ENCODE measurements at places on chromosomes 6 and 20. TPM values are rescaled to one million over a fixed set of nuclear protein-coding genes. Genes with fewer than 3 reads are reported as not detected.
A peak's percentile ranks its signal among the peaks of the same experiment; 100 is the strongest.

DNA sequence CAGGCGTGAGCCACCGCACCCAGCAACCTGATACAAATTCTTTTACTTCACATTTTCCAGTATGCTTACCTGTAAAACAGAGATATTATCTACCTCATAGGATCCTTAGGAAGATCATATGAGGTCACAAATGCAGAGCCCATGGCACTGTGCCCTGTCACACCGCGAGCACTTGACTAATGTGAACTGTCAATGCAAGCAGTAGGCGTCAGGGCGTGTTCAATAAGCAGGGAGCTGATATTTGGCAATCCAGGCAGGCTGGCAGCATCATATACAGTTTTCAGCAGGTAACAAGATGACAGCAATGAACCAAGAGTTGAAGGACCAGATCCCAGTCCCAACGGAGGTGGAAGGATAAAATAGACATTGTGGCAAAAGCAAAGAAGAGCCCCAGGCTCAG is 14.6 kb upstream of the ARID1B start:
- H3K4me1 ChIP-seq, result no peaks in the 10 kb centered on the region
- H3K36me3 ChIP-seq, result no peaks in the 10 kb centered on the region
- no peak overlapping the region for H3K27ac ChIP-seq
- no peaks in the 10 kb centered on the region for H3K27me3 ChIP-seq
- DNase-seq, result no peak

- H3K27ac ChIP-seq, result no peak overlapping the region
- H3K36me3 ChIP-seq, result no peaks in the 10 kb centered on the region
- H3K4me3 ChIP-seq, result no peak overlapping the region
- peaks cover 4% of the 10 kb centered on the region for H3K4me1 ChIP-seq
- peaks cover 14% of the 10 kb centered on the region for H3K27me3 ChIP-seq
These were observed 1.6 kb upstream of the PTGIS start for GRCh38 chr20:49569411-49570115.

GRCh38 chr20:61807471-61808160 is 258.1 kb downstream of the TAF4 start:
- no peak overlapping the region for H3K4me3 ChIP-seq
- peaks cover 14% of the 10 kb centered on the region for H3K27me3 ChIP-seq
- no peaks in the 10 kb centered on the region for H3K36me3 ChIP-seq
- DNase-seq, result peak; percentile 36

GRCh38 chr6:83057705-83058321 is 7.8 kb downstream of the UBE3D start:
- no peak overlapping the region for H3K4me3 ChIP-seq
- DNase-seq, result no peak
- H3K4me1 ChIP-seq, result no peaks in the 10 kb centered on the region
- no peak overlapping the region for H3K27ac ChIP-seq
- H3K36me3 ChIP-seq, result peaks cover 5% of the 10 kb centered on the region

- no peak for DNase-seq
- no peaks in the 10 kb centered on the region for H3K36me3 ChIP-seq
- peaks cover 42% of the 10 kb centered on the region for H3K27me3 ChIP-seq
- H3K4me1 ChIP-seq, result no peaks in the 10 kb centered on the region
- no peak overlapping the region for H3K27ac ChIP-seq
These were observed 9.0 kb downstream of the GNAS-AS1 start for GRCh38 chr20:58841539-58842264.

DNA sequence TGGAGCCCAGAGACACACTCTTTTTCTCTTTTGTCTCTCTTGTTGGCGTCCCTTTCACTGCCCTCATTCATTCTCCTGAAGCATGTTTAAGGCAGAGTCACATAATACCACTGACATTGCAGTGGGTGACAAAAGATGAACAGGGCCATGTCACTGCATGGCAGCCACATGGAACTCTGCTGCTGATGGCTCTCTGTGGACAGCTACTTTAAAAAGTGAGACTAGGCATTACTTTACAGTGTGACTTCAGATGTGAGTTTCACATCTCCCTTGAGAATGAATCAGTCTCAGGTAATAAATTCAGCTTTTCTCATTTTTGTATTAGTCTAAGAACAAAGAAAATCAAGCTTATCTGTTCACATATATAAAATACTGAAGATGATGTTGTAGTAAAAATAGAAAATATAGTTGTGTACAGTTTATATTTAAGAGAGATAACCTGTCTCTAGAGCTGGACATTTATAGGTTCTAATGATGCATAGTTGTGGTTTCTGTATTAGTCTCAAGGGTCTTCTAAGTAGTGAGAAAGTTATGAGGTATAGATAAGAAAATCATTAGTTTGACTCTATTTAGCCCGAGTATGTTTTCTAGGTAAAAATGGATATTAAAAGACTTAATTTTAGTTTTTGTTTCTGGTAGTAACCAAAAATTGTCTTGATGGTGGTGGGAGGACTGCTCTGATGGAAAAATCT is 6.1 kb downstream of the MRS2 start:
- H3K4me1 ChIP-seq, result peaks cover 15% of the 10 kb centered on the region
- DNase-seq, result no peak
- no peak overlapping the region for H3K4me3 ChIP-seq
- H3K27ac ChIP-seq, result no peak overlapping the region
- H3K27me3 ChIP-seq, result no peaks in the 10 kb centered on the region

SNX3 gene
- total RNA-seq, result 230 TPM

GRCh38 chr6:108689272-108690161 is 128.8 kb downstream of the FOXO3 start:
- peak; percentile 91 for DNase-seq
- H3K27me3 ChIP-seq, result no peaks in the 10 kb centered on the region
- no peak overlapping the region for H3K4me3 ChIP-seq
- peaks cover 48% of the 10 kb centered on the region for H3K4me1 ChIP-seq
- H3K36me3 ChIP-seq, result peaks cover 16% of the 10 kb centered on the region
- H3K27ac ChIP-seq, result peak overlapping the region; percentile 73

SSTR4 gene
- 0.35 TPM for total RNA-seq

- no peak for DNase-seq
- H3K4me1 ChIP-seq, result no peaks in the 10 kb centered on the region
- no peak overlapping the region for H3K27ac ChIP-seq
- no peak overlapping the region for H3K4me3 ChIP-seq
- H3K36me3 ChIP-seq, result no peaks in the 10 kb centered on the region
These were observed 637.5 kb upstream of the MAN1A1 start for GRCh38 chr6:119986934-119987549.

LPA gene
- 0.30 TPM for total RNA-seq

GRCh38 chr6:132961610-132962009 is 147.2 kb downstream of the RPS12 start:
- H3K4me3 ChIP-seq, result no peak overlapping the region
- H3K27ac ChIP-seq, result no peak overlapping the region
- H3K4me1 ChIP-seq, result no peaks in the 10 kb centered on the region
- DNase-seq, result no peak
- no peaks in the 10 kb centered on the region for H3K27me3 ChIP-seq

GPR63 gene
- total RNA-seq, result 0.71 TPM

- no peak overlapping the region for H3K27ac ChIP-seq
- no peak for DNase-seq
- H3K4me3 ChIP-seq, result peak overlapping the region; percentile 90
- H3K27me3 ChIP-seq, result no peaks in the 10 kb centered on the region
- H3K36me3 ChIP-seq, result peaks cover 29% of the 10 kb centered on the region
- peaks cover 37% of the 10 kb centered on the region for H3K4me1 ChIP-seq
These were observed 1.5 kb downstream of the NDUFAF5 start for GRCh38 chr20:13786143-13786828.

All from lower lobe of right lung (tissue), 2 donors.